ENCODE measurements at places on chromosomes 5 and 9.

- DNase-seq = peak; percentile 88
Observed at GRCh38 chr5:80487829-80488721, at the start of gene FAM151B. Gene FAM151B (plus strand): TSS chr5:80488100. CDS start chr5:80488124, 24 bp downstream.

- DNase-seq = no peak
Observed at GRCh38 chr9:3893519-3893918, 367.7 kb upstream of the RFX3 start.

DNA sequence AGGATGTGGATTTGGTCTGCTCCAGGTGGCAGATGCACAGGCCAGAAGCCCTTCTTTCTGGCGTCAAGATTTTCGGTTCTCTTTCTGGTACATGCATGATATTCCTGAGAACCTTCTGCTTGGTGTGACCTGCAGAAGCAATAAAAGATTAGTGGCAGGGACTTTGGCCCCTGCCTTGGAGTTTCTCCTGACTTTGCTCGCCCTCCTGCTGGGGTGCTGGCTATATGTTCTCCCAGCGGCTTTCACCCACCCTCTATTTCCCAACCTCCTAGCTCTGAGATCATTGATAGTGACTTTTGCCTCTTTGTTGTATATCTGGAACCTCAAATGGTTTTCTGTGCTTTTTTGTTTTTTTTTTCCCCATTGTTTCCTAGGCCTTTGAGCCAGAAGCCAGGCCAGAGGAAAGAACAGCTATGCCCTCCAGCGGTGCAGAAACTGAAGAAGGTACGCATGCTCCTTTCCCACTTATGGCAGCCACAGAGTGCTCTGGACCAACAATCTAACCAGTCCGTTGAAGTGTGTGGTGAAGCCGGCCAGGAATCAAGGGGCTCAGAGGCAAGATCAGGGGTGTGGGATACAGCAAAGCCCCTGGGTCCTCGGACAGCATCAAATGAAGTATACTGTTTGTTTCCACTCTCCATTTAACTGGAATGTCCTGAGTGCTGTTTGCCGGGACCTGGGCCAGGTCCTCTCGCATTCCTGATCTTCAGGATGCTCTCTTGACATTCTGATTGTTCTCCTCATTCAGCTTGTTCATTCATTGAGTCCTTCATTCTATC is 154.5 kb downstream of the ARHGEF28 start:
- no peak for DNase-seq

DNA sequence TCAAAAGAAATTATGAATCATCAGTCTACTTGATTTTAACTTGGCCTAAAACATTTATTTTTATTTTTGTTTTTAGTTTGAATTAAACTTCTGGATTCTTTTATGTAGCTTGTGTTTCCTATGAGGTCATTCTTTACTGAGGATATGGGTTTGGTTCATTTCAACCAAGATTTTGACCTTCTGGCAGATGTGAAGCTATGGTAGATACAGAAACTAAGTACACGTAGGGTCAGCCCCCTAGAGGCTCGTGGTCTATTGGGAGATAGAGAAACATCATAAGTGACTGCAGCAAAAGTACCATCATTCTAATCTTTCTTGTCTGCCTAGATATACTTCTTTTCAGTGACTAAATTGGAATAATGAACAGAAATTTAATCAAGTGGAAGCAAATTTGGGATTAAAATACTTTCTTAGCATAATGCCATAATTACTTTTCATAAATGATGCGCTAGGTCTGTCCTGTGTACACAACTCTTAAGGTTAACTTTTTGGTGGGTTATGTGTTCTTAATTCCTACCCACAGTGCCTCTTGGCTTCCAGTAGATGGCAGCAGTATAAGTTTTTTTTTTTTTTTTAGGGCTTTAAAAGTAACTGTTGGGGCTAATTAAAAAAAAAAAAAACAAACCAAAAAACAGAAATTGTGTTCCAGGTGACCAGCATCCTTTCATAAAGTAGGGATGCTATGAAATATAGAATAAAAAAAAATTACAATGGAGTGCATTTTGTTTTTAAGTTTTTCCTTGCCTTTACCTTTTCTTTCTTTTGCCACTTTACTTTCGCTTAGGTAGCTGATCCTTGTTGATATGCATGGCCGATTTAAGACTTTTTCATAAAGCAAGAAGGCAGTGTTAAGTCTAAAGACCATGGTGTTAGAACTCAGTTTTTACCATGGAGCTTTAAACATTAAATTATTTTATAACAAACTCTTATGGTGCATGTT is 49.9 kb downstream of the LRRTM2 start:
- DNase-seq = peak; percentile 36

GRCh38 chr5:172904643-172905345 is 54.4 kb upstream of the RPL26L1 start:
- peak; percentile 82 for DNase-seq

Data from fibroblast of pulmonary artery (primary cell).